GDM1 (cell line): ENCODE measurements at places on chromosomes 16 and 17.

GRCh38 chr16:3618769-3619141, 7.3 kb upstream of the SLX4 start:
- no peak for DNase-seq

- no peak for DNase-seq
Measured at GRCh38 chr17:16406742-16407674, 8.4 kb upstream of the TRPV2 start.

DNA sequence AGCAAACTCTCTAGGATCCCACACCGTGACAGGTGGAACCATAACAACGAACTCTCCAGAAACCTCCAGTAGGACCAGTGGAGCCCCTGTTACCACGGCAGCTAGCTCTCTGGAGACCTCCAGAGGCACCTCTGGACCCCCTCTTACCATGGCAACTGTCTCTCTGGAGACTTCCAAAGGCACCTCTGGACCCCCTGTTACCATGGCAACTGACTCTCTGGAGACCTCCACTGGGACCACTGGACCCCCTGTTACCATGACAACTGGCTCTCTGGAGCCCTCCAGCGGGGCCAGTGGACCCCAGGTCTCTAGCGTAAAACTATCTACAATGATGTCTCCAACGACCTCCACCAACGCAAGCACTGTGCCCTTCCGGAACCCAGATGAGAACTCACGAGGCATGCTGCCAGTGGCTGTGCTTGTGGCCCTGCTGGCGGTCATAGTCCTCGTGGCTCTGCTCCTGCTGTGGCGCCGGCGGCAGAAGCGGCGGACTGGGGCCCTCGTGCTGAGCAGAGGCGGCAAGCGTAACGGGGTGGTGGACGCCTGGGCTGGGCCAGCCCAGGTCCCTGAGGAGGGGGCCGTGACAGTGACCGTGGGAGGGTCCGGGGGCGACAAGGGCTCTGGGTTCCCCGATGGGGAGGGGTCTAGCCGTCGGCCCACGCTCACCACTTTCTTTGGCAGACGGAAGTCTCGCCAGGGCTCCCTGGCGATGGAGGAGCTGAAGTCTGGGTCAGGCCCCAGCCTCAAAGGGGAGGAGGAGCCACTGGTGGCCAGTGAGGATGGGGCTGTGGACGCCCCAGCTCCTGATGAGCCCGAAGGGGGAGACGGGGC, 1.3 kb downstream of the SPN start:
- no peak for DNase-seq

- DNase-seq, result no peak
Measured at GRCh38 chr17:47811709-47812108, 9.9 kb downstream of the OSBPL7 start.

DNA sequence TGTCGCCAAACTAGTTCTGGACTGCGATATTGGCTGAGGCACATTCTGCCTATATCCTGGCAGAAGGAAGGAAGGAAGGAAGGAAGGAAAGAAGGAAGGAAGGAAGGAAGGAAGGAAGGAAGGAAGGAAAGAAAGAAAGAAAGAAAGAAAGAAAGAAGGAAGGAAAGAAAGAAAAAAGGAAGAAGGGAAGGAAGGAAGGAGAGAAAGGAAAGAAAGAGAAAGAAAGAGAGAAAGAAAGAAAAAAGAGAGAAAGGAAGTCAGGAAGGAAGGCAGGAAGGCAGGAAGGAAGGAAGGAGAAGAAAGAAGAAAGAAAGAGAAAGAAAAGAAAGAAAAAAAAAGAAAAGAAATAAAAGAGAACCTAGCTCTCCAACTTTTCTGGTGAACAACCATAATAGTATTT, 587.1 kb downstream of the RBFOX1 start:
- no peak for DNase-seq

- DNase-seq, result peak; percentile 68
Measured at GRCh38 chr17:82200743-82201497, 11.7 kb downstream of the CCDC57 start.
